IMR-90 (cell line): ENCODE measurements at places on chromosomes 1 and 21.
A peak's percentile ranks its signal among the peaks of the same experiment; 100 is the strongest.

DNA sequence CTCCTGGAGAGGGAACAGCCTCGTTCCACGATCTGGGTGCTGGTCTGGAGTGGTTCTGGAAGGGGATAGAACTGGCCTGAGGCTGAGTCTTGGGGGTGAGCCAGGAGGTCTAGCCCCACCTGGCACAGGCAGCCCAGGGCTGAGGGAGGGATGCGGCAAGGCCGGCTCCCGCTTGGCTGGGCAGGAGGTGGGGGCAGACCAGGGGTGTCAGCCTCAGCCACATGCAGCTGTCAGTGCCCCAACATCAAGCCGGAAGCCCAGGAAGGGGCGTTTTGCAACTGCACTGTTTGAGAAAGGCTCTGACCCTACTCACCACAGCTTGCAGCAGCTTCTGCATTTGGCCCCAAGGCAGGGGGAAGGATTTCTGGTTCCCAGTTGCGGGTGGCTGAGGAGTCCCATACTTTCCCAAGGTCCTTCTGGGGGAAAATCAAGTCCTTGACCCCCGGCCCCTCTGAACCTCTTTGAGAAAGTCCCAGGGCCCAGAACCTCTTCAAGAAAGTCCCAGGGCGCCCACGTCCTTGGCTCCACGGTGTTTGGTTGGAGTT, 2.0 kb downstream of the EFHD2 start:
- peak overlapping the region; percentile 99 for H3K4me3 ChIP-seq
- H3K27ac ChIP-seq: peak overlapping the region; percentile 14
- peaks cover 32% of the 10 kb centered on the region for H3K4me1 ChIP-seq
- H3K36me3 ChIP-seq: peaks cover 4% of the 10 kb centered on the region; the same call in 1 of the 2 replicates
- peak; percentile 47 for DNase-seq
- no peaks in the 10 kb centered on the region for H3K27me3 ChIP-seq

DNA sequence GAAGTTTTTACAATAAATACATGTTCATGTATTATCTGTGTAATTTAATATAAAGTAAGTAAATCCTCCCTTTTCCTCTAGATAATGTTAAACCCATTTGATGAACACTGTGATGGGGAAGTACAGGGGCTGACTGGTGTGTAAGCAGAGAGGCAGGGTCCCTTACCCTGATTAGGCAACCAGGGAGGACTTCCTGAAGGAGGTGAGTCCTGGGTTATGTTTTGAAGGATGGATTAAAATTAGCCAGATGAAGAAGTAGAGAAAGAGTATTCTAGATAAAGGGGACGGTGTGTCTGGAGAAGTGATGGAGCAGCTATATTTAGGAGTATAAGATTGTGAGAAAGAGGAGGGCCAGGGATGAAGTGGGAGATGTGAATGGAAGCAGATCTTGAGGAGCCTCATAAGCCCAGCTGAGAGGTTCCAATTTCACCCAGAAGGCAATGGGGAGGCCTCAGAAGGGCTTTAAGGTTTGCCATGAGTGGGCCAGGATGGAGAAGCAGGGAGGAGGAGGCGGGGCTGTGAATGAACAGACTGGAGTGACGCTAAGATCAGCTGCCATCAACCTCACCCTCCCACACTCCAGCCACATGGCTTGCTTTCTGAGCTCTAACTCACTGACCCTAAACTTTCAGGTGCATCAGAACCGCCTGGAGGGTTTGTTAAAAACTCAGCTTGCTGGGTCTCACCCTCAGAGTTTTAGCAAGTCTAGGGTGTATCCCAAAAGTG, 30.9 kb upstream of the ID3 start:
- peaks cover 21% of the 10 kb centered on the region for H3K4me1 ChIP-seq
- no peaks in the 10 kb centered on the region for H3K36me3 ChIP-seq
- H3K27me3 ChIP-seq: no peaks in the 10 kb centered on the region

- no peak overlapping the region for H3K27ac ChIP-seq
- H3K4me1 ChIP-seq: no peaks in the 10 kb centered on the region
- DNase-seq: peak; percentile 65
- H3K27me3 ChIP-seq: no peaks in the 10 kb centered on the region
- no peak overlapping the region for H3K4me3 ChIP-seq
- peaks cover 11% of the 10 kb centered on the region for H3K36me3 ChIP-seq
These were observed 12.5 kb downstream of the TRMT1L start for GRCh38 chr1:185144233-185144632.

GRCh38 chr1:240591078-240591477, 20.9 kb downstream of the GREM2 start:
- H3K27me3 ChIP-seq: no peaks in the 10 kb centered on the region
- H3K27ac ChIP-seq: no peak overlapping the region
- DNase-seq: no peak
- no peak overlapping the region for H3K4me3 ChIP-seq
- peaks cover 2% of the 10 kb centered on the region for H3K4me1 ChIP-seq
- H3K36me3 ChIP-seq: no peaks in the 10 kb centered on the region; the same call in 1 of the 2 replicates

GRCh38 chr1:112528076-112528475, 19.3 kb downstream of the WNT2B start:
- peak; percentile 31 for DNase-seq
- H3K27ac ChIP-seq: peak overlapping the region; percentile 79; the same call in 1 of the 2 replicates
- H3K27me3 ChIP-seq: no peaks in the 10 kb centered on the region
- H3K4me1 ChIP-seq: peaks cover 32% of the 10 kb centered on the region
- no peak overlapping the region for H3K4me3 ChIP-seq

DNA sequence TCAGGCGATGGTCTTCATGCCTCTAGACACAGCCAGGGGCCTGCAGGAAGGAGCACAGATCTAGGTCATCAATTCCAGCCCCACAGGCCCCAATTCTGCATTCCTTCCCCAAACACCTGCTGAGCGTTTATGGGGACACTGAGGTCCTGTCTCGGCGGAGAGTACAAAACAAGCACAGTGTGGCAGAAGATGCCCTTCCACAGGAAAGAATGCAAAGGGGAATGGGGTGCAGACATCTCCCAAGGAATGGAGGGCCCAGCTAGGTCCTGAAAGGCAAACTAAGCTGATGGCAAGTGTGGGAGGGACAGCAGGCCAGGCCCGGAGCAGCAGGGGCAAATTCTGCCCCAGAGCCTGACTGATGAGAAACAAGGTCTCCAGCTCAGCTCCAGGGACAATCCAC, 3.5 kb upstream of the S100A8 start:
- H3K36me3 ChIP-seq: no peaks in the 10 kb centered on the region
- no peak overlapping the region for H3K27ac ChIP-seq
- no peaks in the 10 kb centered on the region for H3K4me1 ChIP-seq
- DNase-seq: no peak
- no peak overlapping the region for H3K4me3 ChIP-seq
